ENCODE measurements at places on chromosomes 6 and 20.

GRCh38 chr20:59804871-59805665 is 128.4 kb downstream of the SYCP2 start:
- DNase-seq = no peak

GRCh38 chr6:22848121-22848520 is 278.8 kb downstream of the HDGFL1 start:
- DNase-seq = no peak

DNA sequence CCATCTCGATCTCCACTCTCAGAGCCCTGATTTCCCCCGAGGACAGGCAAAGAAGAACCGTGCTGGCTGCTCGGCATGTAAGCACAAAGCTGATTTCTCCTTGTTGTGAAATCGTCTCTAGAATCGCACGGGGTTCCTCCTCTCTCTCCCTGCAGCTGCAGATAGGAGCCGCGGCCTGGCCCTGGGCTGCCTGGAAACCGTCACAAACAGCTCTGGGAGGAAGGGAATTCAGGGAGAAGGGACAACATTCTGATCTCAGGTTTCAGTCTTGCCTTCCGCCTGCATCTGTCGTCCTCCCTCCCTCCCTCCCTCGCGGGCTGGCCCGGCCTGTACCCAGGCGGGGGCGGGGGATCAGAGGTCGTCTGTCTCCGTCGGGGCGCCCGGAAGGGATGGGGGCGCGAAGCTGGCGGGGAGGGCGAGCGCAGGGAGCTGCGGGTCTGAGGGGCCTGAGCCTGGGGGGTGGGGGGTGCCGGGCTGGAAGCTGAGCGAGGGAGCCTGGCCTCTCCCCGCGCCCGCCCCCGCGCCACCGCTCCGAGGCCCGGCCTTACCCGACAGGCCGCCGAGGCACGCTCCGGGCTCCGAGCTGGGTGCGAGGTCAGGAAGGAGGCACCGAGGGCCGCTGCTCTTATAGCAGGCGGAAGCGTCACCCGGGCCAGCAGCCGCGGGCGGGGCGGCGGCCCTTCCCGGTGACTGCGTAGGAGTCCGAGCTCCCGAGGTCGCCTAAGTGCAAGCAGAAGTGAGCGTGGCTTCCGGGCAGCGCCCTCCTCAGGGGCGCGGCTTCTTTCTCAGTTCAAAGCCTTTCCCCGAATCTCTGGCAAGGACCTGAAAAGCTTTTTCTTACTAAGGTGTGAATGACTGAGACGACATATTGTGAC is at the start of gene SERPINB1:
Gene SERPINB1 (minus strand): TSS at position 600 of the 875 bp plus-strand sequence. CDS start 1,277 bp downstream, outside the sequence.
- peak; percentile 95 for DNase-seq

GRCh38 chr20:25720285-25720684 is 23.6 kb upstream of the ZNF337 start:
- DNase-seq = no peak

- no peak for DNase-seq
Measured at GRCh38 chr6:22904431-22904830, 335.1 kb downstream of the HDGFL1 start.

GRCh38 chr6:52617087-52617486 is 40.2 kb upstream of the TRAM2 start:
- no peak for DNase-seq

- peak; percentile 26 for DNase-seq
Measured at GRCh38 chr6:79335133-79335674, 100.7 kb upstream of the HMGN3 start.

DNA sequence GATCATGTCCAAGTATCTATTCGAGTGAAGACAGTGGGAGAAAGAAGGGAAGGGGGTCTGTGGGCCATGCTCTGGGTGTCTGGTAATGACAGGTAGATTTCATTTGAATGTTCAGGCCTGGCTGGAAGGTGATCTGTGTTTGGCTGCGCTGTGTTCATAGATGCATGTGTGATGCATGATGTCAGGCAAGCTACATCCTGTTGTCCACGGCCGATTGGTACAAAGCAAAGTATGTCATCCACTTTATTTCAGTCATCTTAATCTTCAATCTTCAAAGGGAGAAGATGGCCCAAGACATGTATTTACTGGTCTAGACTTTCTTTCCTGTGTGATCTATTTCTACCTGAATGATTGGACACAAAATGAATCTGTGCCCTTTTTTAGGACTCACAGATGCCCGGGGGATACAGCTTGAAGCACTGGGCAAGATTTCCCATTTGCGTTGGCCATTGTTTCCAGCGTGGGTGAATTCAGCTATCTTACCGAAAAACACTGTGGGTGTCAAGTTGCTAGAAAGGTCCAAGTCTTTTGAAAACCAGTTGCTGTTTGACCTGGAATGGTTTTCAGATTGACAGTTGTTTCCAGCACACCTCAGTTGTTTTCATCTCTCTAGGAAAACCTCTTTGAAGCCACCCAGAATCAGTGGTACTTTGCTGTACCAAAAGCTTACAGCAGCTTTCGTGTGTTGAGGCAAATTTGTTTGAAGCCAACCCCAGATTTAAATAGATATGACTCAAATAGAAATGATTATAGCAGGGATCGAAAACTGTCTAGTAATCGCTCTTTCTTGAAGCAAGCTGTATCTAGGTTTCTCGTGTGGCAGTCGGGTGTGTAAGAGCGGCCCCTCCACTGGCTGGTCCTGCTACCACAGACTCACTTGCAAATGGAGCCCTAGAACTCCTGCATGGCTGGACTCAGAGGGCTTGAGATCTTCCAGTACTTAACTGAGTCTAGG is 27.2 kb downstream of the DUSP22 start:
- DNase-seq = no peak

Measured in Kasumi-1 (cell line).